ENCODE measurements at places on chromosomes 4 and X.
A peak's percentile ranks its signal among the peaks of the same experiment; 100 is the strongest.

GRCh38 chr4:109994415-109994827 is 81.7 kb downstream of the EGF start:
- DNase-seq, result no peak

DNA sequence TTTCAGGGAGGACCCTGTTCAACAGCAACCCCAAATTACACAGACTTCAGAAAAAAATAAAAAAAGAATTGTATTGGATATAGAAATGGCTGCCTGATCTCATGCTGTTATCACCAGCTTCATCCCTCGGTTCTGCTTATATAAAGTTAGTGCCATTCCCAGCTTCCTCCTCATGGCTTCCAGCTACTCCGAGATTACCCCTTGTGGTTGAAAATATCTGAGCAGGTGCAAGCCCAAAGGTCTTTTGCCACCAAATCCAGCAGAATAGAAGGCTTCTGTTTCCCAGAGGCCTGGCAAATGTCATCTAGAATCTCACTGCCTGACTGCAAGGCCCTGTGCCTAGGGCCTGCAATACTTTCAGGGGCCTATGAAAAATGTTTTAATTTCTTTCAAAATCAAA is 13.8 kb upstream of the HPGDS start:
- DNase-seq, result no peak

GRCh38 chrX:87140800-87141483 is 376.7 kb upstream of the KLHL4 start:
- DNase-seq, result no peak

- DNase-seq, result no peak
Observed at GRCh38 chrX:40863671-40864070, 128.3 kb upstream of the MED14 start.

- no peak for DNase-seq
Observed at GRCh38 chrX:24899391-24899790, 116.4 kb downstream of the ARX start.

- DNase-seq, result no peak
Observed at GRCh38 chr4:76058302-76058701, 16.2 kb upstream of the ART3 start.

DNA sequence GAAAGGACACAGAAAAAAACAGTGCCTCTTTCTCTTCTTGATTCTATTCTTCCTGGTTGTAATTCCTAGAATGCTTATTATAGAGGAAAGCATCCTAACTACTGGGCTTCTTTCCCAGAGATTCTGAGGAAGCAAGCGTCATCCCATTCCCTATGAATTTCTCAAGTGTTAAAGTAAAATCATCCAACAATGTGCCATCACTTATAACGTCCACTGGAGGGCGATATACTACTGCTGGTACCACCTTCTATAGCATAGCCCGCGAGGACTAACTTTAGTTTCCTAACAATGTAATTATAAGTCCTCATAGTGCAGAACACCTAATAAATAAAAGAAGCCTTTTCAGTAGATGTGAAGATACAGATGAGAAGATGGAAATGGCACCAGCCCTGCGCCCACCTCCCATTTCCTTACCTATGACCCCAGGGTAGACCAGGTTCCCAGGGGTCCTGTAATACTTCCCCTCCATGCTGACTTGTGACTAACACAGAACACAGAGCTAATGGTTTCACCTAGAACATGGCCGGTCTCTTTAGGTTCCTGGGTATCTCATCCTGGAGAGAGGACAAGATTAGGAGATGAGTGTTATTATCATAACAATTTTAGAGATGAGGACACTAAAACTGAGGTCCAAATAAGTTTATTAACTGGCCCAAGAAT is 4.2 kb downstream of the CENPVL3 start:
- DNase-seq, result no peak

DNA sequence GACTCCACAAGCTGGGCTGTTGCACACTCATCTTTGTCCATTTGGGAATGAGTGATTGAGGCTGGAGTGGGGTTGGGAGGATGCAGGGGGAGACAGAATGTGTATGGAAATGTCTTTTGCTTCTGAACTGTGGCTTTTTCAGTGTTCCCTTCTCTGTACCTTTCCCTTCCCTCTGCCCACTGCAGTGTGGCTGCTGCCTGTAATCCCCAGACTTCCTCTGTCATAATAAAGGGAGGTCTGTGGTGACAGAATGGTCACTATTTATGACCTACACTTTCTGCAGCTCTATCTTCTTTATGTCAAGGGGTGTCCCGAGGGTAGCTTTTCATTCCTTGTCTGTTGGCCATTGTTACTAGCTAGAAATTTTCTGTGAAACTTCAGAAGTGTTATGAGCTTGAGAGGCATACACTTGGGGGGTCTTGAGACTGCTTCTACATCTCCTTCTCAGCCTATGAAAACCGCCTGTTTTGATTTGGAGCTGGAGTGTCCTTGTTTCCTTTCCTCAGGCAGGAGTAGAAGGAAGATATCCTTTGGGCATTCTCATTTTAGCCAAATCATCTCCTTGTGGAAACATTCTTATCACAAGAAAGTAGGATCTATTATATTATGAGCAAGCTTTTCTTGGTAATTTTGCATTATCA is 63.0 kb downstream of the ANK2 start:
- DNase-seq, result no peak

- no peak for DNase-seq
Observed at GRCh38 chrX:149867488-149867887, 13.5 kb upstream of the MAGEA8 start.

DNA sequence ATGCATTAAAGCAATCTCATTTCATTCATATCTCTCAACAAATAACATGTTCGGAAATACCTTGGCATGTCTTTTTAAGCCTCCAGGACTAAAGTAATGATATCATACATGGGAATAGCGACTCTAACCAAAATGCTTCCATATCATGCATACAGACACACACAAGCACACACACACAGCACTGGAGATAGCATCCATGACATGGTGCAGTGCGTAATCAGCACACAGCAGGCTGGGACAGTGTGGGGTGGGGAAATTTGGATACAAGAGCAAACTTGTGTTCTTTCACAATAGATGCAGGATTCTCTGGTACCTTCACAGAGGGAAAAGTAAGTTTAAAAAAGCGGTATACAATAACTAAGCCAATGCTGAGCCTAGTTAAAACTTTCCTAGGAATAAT is 132.3 kb upstream of the HPGD start:
- DNase-seq, result no peak

DNA sequence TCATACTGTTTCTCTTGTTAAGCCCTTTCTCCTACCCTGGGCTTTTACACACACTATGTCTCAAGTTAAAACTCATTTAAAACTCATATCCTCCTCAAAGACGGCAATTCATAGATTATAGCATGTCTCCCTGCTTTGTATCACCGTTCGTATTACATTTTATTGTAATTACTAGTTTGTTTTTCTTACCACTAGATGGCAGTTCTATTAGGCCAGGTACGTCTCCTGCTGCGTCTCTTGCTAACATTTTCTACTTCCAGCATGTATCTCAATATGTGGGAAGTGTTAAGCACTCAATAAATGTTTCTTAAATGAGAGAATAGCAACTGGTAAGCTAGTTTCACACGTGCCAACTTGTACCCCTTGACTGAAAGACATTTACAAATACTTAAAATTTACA is 450.3 kb upstream of the PCDH7 start:
- no peak for DNase-seq

- no peak for DNase-seq
Observed at GRCh38 chr4:153471698-153472093, 5.5 kb downstream of the TMEM131L start.

- DNase-seq, result no peak
Observed at GRCh38 chr4:103493450-103494159, 226.2 kb downstream of the TACR3 start.

GRCh38 chr4:45663628-45664081 is 460.2 kb downstream of the GABRG1 start:
- no peak for DNase-seq

DNA sequence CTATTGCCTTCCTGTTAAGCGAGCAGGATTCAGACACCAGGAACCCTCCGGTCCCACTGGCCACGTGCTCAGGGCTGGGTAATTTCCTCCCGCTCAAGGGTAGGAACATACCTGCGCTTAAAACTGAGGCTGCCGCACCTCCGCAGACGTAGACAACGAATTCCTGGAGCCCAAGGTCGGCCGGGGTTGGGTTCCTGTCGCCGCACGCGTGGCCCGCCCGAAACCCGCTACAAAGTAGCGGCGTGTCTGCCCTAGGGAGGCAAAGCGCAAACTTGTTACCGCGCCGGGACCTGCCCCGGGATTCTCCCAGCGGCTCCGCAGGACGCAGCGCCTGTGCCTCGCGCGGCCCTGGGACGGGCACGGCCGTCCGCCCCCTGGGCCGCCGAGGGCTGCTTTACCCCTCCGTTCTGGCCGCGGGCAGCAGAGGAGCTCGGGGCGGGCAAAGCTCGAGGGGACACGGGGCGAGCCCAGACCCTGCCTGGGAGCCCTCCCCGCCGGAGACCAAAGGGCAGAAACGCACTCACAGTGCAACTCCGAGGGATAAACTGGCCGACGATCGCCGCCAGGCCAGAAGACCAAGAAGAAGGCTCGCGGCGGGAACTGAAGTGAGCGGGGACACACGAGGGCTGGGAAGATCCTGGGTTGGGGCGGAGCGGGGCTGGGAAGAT is at the start of gene ERVMER34-1:
Gene ERVMER34-1, minus strand, starts transcription at position 607 of the 668 bp plus-strand sequence. CDS start 5,905 bp downstream, outside the sequence.
- DNase-seq, result no peak

GRCh38 chr4:6469144-6469543 is 3.3 kb downstream of the PPP2R2C start:
- no peak for DNase-seq

- no peak for DNase-seq
Observed at GRCh38 chr4:142463206-142463605, 382.9 kb downstream of the INPP4B start.

DNA sequence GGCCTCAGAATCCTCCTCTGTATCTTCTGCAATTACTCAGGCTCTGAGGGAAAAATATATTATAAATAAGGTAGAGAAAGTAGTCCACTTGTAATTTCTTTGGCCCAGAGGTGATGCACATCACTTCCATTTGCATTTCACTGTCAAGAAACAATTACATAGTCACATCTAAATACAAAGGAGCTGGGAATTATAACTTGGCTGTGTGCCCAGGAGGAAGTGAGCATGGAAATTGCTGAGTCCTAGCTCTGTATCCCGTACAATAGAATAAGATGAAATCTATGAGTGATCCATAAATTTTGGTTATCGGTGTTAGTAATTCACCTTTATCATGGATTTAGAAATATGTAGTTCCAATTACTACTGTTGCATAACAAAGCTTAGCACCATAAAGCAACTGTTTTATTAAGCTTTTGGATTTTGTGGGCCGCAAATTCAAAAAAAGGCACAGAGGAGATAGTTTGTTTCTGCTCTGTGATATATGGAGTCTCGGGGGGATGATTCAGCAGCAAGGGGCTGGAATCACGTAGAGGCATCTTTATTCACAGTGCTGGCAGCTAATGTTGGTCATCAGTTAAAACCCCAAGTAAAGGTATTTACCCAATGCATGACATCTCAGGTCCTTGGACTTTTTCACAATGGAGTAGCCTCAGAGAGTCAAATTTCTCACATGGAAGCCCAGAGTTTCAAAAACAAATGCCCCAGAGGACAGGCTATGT is 241.4 kb upstream of the GALNT7 start:
- no peak for DNase-seq

GRCh38 chr4:109433205-109434006 is at the start of gene SEC24B:
SEC24B (plus strand) TSS chr4:109433815; CDS start chr4:109433870, 55 bp downstream.
- DNase-seq, result peak; percentile 18

- no peak for DNase-seq
Observed at GRCh38 chr4:87236861-87237260, 16.4 kb upstream of the KLHL8 start.

DNA sequence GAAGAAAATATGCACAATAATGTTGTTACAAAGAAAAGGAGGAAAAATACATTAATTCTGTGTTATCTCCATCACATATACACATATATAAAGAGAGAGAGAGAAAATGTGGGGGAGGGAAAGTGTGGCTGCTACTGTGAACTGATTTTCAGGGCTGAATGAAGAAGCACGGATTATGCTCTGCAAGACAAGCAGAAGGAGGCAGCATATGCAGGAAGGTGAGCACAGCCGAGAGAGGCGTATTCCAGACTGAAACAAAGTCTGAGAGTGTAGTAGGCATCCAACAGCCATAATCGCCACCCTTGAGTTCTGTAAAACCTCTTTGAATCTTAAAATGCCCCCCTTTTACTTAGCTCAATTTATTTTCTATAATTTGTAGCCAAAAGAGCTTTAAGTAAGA is 1081.8 kb upstream of the GRID2 start:
- DNase-seq, result no peak

DNA sequence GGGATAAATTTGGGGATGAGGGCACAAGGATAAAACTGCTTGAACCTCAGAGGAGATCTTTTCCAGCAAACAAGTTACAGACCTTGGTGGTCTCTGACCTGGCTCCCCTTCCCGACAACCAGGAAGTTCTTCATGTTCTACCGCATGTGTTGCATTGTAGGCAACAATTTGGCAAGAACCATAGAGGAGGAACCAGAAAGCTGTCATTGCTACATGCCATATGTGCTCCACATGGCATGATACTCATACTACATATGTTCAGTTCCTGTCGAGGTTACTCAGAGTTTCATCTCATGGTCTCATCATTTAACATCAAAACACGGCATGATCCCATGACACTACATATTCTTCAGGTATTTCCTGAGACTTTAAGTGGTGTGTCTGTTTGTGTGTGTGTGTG is 235.9 kb downstream of the OR13H1 start:
- no peak for DNase-seq

DNA sequence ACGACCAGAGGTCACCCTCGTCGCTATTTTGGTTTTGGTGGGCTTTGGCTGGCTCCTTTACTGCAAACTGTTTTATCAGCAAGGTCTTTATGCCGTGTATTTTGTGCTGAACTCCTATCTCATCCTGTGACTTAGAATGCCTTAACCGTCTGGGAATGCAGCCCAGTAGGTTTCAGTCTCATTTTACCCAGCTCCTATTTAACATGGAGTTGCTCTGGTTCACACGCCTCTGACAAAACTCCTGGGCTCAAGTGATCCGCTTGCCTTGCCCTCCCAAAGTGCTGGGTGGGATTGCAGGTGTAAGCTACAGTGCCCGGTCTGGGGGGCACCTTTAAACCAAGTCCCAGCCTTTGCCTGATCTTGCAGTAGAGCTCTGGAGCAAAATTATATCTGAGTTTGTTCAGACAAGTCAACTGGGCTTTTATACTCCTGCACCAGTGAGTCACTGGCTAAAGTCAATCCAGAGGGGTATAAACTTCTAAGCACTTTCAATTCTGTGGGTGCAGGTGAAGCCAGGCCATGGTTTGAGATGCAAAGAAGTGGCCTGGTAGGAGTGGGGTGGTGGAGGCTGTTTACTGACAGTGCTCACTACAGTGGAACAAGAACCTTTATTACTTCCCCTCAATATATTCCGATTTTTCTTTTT is 50.2 kb downstream of the MGST2 start:
- no peak for DNase-seq

DNA sequence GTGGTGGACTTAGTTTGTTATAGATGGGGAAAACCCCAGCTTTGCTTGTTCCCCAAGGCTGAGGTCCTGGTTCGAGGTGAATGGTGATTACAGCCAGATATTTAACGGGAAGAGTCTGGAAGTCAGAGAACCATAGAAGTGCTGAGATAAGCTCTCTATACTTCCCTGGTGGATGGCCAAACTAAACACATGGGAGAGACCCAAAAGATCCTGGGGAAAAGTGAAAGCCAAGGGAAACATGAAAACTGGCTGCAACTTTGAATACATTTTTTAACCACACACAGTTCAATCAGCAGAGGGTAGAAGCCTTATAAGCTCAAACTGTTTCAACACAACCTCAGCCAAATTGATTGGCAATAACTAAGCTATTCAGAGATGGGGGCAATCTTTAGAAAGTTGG is 29.3 kb upstream of the SRPX start:
- DNase-seq, result no peak

- peak; percentile 53 for DNase-seq
Observed at GRCh38 chrX:102155806-102156179, at the start of gene BEX5. BEX5 (minus strand) TSS chrX:102155977; CDS start chrX:102154265, 1,712 bp downstream.
